ENCODE measurements at places on chromosomes 3 and 15.
A peak's percentile ranks its signal among the peaks of the same experiment; 100 is the strongest.

- no peak for DNase-seq
Observed at GRCh38 chr3:183318877-183319276, 65.8 kb downstream of the B3GNT5 start.

GRCh38 chr3:31885235-31885634, 95.8 kb downstream of the OSBPL10 start:
- DNase-seq = no peak

DNA sequence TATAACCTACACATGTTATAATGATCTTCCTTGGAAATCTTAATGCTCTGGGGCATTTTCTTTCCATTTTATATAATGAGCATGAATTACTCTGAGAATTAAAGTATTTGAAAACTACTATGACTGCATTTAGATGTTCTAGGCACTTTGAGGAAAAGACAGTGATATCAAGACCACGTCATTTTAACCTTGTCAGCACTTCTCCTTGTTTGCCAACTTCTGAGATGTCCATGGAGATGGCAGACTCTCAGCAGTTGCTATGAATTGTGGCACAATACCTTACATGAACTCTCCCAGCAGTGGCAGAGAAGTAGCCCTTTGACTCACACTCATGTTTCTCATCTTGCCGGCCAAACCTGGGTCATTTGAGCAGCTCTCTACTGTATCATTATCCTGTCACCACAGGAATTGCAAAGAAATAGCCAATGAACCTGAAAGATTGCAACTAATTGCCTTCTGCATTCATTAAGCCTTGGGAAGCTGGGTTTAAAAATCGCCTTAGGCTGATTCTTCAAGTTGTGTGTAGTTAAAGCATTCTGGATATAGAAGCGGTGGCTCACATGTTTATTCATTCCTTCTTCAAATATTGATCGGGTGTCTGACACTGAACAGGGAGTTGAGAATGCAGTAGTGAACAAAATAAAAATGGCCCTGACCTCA, 272.2 kb upstream of the CFAP20DC start:
- DNase-seq = no peak

DNA sequence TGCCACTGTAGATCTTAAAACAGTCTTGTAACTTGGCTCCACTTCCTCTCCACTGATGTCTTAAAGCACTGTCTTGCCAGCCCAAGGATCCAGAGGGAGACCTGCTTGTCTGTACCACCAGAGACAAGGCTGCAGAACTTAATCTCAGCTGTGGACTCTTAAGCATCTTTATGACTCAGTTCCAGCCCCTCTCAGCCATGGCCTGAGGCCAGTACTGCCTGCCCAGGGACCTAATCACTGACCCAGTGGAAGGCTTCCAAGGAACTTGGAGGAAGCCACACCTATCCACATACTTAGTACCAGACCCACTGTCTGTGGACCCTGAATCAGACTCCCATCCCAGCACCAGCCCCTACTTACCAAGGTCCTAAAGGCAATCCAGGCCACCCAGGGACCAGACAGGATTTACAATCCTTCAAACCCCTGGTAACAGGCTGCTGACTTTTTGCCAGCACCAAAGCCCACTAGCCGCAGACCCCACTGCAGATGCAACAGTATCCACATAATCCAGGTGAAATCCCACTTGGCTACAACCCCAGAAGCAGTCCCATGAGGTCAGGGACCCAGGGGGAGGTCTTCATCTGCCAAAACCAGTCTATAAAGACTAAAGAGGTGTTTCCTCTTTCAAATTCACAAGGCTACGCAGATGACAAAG, 41.9 kb upstream of the PRR20G start:
- DNase-seq = no peak

DNA sequence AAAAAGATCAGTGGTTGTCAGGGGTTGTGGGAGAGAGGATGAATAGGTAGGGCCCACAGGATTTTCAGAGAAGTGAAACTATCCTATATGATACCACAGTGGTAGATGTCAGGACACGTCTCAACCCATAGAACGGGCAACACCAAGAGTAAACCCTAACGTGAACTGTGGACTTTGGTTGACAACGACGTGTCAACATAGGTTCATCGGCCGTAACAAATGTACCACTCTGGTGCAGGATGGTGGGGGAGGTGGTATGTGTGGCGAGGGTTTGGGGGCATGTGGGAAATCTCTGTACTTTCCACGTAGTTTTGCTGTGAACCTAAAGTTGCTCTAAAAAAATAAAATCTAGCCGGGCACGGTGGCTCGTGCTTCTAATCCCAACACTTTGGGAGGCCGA, 13.0 kb upstream of the PIGZ start:
- DNase-seq = no peak

DNA sequence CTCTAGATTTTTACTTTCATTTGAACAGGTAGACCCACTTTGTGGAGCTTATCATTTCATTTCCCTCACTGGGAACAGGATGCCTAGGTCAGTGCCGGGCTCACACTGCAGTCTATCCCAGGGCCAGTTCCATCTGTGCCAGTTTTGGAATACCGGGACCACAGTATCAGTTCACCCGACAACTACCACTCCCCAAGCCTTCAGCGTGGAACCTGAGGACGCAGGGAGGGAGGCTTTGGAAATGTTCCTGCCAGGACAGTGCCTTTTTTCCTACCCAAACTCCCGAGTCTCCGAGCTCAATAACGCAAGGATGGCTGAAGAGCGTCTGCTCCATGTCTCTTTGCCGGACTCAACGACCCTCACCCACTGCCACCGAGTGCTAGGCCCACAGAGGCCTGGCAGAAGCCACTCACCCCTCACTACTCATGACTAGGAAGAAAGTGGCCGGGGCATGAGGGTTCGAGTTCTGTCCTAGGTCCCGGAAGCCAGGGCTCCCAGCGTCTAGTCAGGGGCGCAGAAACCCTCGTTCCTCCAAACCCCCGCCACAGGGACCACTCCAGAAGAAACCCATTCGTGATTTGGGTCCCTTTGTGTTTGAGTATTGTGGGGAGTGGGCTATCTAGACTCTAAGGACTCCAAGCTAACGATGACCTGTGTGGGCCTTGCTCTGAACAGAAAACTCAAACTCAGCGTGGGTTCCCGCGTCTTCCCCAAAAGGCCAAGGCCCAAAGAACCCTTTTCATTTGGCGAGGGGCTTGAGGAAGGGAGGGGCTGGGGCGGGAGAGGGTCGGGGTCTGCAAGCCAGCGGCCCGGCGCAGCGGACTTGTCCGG, 11.4 kb downstream of the ZIC1 start:
- no peak for DNase-seq

- no peak for DNase-seq
Observed at GRCh38 chr3:122563717-122564025, 429 bp downstream of the PARP9 start.

DNA sequence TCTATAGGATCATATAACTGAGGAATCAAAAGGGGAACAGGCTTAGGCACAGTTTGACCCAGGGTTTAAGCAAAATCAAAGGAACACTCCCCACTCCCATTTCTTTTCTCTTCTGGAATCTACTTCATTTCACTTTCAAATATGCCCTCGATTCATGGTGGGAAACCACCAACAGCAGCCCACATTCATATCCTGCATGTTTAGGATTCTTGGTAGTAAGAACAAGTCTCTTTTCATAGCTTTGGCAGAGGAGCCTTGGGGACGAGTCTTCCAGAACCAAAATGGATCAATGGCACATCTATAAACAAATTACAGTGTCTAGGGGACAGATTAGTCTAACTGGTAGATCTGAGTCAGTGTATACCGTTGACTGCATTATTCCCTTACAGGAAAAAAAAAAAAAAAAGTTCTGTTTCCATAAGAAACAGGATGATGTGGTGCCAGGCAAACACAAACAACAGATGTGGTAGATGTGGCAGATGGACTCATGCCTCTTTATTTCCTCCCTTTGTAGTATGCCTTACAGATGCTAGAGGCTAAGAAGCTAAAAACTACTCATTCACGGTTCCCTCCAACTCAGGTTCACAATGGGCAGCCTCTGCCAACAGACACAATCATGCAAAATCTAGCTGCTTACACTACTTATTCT, 578.3 kb upstream of the ADAMTS9 start:
- no peak for DNase-seq

DNA sequence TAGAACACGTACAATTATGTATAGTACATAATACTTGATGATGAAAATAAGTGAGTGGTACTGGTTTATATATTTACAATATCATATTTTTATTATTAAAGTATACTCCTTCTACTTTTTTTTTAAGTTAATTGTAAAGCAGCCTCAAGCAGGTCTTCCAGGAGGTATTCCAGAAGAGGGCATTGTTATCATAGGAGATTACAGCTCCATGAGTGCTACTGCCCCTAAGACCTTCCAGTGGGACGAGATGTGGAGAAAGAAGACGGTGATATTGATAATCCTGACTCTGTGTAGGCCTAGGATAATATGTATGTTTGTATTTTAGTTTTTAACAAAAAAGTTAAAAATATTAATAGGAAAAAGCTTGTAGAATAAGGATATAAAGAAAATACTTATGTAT, 40.3 kb upstream of the SCN5A start:
- DNase-seq = no peak

- no peak for DNase-seq
Observed at GRCh38 chr3:180383332-180384020, 218.5 kb upstream of the TTC14 start.

DNA sequence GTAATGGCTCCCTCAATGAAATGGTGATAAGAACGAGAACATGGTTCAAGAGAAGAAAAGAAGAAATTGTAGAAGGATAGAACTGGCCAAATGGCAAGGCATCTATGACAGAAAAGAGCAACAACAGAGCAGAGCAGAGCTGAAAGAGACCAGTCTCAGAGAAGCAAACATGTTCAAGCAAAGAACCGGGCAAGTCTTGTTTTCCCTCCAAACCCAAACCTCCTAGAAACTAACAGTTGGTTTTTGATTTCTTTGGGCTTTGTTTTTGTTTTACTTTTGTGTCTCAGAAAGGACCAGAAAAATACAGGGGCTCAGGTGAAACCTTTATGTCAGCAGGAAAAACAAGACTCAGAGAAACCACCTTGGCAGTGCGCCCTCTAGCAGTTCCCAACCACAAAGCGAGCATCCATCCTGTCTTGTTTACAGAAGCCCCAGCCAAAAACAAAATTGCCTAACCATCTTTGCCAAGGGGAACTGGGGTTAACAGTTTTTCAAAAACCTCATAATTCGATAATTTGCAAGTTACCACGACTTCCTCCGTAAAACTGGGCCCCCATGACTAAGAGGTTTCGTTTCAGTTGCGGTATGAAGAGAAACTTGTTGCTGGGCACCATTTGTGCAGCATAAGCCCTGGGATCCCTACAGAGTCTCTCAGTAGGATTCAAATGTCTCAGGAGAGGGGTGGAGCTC, 159.2 kb upstream of the SLC24A5 start:
- DNase-seq = peak; percentile 29

GRCh38 chr3:7749931-7750695, 751.5 kb upstream of the LMCD1 start:
- no peak for DNase-seq

- no peak for DNase-seq
Observed at GRCh38 chr3:18732474-18732873, 307.3 kb upstream of the SATB1 start.

GRCh38 chr3:122944671-122945161, 82.8 kb downstream of the SEMA5B start:
- DNase-seq = no peak

DNA sequence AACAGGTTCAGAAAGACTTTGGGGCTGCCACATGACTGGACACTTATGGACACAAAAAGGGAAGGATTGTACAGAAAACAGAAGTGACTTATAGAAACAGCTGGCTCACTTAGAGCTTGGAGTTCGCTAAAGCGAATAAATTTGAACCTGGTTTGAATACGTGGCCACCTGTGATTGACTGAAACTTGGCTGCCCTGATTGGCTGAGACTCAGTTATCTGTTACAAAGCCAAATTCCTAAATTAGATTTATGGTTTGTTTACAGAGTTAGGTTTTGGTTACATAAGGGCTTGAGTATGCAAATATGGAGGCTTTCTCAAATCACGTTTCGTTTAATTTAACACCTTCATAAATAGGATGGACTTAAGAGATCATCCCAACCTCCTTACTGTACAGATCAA, 270.2 kb downstream of the THSD4 start:
- DNase-seq = no peak

DNA sequence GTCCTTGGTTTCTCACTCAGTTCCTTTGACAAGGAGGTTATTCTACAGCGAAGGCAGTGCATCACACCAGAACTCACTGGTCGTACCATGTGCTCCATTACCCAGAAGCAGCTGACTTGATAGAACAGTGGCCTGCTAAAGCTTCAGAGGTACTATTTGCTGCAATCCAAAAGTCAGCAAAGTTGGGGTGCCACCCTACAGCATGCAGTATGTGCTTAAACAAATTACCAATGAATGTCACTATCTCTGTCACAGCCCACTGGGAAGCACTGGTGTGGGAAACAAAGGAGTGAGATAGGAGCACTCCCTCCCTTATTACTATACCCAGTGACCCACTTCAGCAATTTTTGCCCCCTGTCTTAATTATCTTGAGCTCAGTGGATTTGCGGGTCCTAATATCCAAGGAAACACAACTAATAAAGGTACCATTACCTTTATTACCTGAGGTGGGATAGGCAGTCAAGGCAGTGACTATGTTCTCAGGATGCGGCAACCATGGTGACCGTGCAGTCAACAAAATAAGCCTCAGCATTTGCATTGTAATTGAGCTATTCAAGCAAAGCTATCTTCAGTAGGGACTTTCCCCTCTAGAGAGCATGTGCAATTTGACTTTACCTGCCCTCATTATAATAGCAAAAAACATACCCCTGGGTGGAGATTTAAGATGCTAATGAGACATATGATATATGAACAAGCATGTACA, 199.4 kb downstream of the OCA2 start:
- no peak for DNase-seq

DNA sequence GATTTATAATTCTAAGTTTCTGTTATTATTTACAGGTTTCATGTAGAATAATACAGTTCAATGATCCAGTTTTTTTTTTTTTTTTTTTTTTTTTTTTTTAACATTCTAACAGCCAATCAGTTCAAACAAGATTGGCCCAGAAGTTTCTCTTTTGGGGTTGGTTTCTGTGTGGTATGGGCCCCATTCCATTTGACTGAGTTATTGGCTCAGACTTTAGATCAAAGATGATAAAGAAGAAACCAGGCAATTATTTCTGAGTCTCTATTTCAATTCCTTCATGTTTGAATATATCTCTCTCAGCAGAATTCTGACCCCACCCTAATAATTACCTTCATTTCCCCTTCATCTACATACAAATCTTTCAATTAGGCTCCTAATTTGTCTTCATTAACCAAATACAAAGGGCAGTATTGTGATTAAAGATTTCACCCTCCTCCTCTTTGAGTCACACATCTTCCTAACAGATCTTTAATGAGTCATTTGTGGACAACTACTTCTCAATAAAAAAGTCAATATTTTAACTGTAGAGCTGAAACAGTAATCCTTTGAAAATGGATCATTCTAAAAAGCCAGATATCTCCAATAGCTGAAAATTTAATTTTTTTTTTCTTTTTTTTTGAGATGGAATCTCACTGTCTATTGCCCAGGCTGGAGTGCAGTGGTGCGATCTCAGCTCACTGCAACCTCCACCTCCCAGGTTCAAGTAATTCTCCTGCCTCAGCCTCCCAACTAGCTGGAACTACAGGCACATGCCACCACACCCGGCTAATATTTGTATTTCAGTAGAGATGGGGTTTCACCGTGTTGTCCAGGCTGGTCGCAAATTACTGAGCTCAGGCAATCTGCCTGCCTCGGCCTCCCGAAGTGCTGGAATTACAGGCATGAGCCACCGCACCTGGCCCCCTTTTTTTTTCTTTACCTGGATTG, 878.8 kb downstream of the NAALADL2 start:
- DNase-seq = no peak

- DNase-seq = no peak
Observed at GRCh38 chr3:54647721-54648120, 280.1 kb downstream of the LRTM1 start.

- DNase-seq = no peak
Observed at GRCh38 chr3:141840737-141841544, 35.5 kb upstream of the ATP1B3 start.

GRCh38 chr3:179421500-179421899, 29.8 kb downstream of the GNB4 start:
- DNase-seq = no peak

Measured in GM12891 (cell line).